ENCODE measurements at places on chromosomes 7 and 10. TPM values are rescaled to one million over a fixed set of nuclear protein-coding genes. Genes with fewer than 3 reads are reported as not detected.

Gene ZPBP
- not detected for total RNA-seq

- no peak for DNase-seq
Measured at GRCh38 chr10:73333202-73333601, 25.5 kb downstream of the CFAP70 start.

DNA sequence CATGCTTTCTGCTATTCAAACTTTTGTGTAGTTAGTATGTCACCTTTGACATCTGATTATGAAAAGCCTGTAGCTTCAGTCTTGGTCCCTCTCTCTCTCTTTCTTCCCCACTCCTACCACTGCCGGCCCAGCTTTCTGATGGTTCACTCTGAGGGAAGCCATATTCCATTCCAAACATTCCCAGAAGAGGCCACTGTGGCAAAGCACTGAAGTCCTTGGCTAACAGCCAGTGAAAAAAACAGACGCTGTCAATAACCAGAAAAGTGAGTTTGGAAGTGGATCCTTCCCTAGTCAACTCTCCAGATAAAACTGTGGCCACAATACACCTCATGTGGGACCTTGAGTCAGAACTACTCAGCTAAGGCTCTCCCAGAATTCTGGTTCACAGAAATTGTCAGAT is 950.7 kb upstream of the PHF14 start:
- DNase-seq, result no peak

- no peak for DNase-seq
Measured at GRCh38 chr10:22554461-22555182, 159.8 kb downstream of the PIP4K2A start.

Gene AP4M1
- 23.3 TPM for total RNA-seq

DNA sequence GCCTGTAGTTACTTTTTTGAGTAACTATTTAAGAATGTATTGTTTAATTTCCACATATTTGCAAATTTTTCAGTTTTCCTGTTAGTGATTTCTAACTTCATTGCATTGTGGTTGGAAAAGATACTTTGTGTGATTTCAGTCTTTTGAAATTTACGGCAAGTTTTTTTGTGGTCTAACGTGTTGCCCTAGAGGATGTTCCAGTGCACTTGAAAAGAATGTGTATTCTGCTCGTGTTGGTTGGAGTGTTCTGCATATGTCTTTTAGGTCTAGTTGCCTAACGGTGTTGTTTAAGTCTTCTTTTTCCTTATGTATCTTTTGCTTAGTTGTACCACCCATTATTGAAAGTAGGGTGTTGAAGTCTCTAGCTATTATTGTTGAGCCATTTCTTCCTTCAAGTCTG is 59.7 kb downstream of the LCOR start:
- no peak for DNase-seq

GRCh38 chr7:4136036-4136435 is 546.1 kb upstream of the FOXK1 start:
- no peak for DNase-seq

DNA sequence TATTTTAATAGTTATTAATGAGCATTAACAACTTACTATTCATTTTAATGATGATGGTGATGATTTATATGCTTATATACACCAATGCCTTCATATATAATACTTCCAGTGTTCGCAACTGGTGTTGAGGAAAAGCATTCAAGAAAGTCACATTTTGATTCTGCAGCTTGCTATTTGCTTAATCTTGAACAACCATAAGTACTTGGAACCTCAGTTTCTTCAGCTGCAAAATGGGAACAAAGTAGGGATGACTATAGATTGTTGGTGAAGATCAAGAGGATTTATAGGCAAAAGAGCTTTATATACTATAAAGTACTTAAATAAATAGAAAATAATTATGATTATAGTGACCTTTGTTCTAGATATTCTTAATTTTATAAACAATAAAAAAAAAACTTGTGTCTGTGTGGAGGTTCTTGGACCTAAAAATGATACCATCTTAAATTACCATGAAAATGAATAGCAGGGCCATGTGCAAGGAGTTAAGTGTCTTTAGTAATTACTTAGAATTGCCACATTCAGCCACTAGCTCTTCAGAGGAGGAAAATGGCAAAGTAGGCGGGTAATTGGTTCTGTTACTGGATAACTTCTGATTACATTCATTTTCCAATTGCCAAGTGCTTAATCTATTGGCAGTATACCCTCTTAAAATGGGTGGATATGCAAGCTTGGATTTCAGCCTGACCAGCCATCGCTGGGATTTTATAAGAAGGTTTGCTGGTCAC is 4.5 kb downstream of the ARID5B start:
- DNase-seq, result no peak

GRCh38 chr7:374706-375311 is 84.8 kb downstream of the FOXL3 start:
- DNase-seq, result no peak

- DNase-seq, result no peak
Measured at GRCh38 chr10:79153745-79154144, 85.0 kb downstream of the ZMIZ1 start.

- no peak for DNase-seq
Measured at GRCh38 chr10:35089611-35090161, 455 bp downstream of the CUL2 start.

Gene CYP2C8
- not detected for total RNA-seq

- DNase-seq, result no peak
Measured at GRCh38 chr10:91864099-91864498, 45.2 kb downstream of the FGFBP3 start.

DNA sequence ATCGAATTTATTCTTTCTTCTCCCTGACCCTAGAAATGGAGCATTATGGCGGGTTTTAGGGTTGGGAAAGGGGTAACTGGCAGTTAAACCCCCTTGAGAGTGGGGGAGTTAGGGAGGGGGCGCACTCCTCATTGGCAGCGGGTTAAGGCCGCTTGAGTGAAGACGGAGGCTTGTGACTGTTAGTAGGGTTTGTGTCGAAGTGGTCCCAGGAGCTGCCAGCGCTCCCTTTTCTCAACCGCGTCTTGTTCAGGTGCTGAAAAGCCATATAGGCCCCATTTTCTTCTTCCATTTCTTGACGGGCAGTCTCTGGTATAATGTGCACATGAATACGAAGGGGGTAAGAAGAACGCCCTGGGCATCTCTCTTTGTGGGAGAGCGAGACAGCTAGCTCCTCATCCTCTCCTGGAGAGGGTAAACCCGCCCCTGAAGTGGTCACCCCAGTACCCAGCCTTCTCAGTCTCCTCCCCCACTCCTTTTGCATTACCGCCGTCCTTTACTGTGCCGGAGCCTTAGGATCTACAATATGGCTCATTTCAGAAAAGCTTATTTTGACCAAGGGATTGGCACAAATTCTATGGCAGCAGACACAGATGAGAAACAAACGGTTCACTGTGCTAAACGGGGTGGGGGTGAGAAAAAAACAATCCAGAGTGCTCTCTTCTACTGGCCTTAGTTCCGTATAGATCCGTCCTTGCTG is 836 bp downstream of the KMT2E start:
- DNase-seq, result no peak

All from HFFc6 (cell line).